ENCODE measurements at places on chromosomes 2 and 18.

DNA sequence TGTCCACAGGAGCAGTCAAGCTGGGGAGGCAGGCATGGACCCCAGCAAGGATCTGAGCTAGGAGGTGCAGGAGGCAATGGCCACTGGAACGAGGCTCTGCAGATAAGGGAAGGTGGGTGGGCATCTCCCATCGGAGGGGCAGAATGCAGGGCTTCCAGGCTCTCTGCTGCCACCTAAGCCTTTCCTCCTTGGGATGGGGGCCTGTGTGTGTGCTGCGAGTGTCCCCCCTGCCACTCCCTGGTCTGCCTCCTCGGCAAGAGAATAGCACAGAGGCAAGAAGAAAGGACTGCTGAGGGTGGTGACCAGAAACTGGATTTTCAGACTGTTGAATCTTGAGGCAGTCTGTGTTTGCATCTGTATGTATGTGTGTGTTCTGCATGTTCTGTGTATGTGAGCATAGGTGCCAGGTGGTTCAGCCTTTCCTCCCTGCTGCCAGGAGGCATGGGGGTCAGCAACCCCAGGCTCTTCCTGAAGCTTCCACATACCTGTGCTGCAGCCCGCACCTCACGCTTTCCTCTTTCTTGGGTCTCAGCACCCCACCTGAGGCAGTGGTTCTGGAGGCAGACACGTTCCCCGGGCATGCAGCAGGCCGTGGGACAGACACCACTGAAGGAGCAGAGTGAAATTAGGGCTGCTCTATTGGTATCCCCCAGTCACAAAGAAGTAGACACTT, 86.7 kb downstream of the EPAS1 start:
- DNase-seq = no peak

- no peak for DNase-seq
Observed at GRCh38 chr2:22499082-22499839, 885.7 kb upstream of the KLHL29 start.

GRCh38 chr2:111030260-111030891, 90.3 kb upstream of the BCL2L11 start:
- no peak for DNase-seq

DNA sequence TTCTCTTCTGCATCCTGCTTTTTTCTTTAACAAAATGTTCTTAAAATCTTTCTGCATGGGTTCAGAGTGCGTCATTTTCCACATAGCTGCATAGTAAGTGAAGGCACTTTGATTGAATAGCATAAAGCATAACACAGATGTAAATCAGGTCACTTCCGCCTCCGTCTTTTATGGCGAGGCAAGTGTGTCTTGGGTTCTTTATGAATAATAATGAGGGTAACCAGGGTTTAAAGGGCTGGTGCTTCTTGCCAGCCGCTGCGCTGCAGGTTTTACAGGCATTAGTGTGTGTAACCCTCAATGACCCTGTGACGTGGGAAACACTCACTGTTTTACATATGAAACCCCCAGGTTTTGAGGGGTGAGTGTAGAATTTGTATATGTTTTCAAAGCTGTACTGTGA, 164.2 kb downstream of the MYT1L start:
- DNase-seq = no peak

- DNase-seq = no peak
Observed at GRCh38 chr2:167767830-167768229, 479.6 kb downstream of the STK39 start.

DNA sequence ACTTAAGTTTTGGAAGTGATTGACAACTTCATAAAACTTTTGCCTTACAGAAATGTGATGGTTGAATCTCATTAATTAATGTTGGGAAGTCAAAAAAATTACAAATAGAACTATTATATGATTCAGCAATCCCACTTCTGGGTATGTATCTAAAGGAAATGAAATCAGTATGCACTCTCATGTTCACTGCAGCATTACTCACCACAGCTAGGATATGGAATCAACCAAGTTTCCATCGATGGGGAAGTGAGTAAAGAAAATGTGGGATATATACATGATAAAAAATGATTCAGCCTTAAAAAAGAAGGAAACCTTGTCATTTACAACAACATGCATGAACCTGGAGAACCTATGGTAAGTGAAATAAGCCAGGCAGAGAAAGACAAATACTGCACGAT, 112.4 kb upstream of the WDR75 start:
- no peak for DNase-seq

GRCh38 chr2:139196754-139197153, 416.6 kb upstream of the NXPH2 start:
- no peak for DNase-seq

- peak; percentile 50 for DNase-seq
Observed at GRCh38 chr2:26088038-26088643, 54.3 kb downstream of the RAB10 start.

DNA sequence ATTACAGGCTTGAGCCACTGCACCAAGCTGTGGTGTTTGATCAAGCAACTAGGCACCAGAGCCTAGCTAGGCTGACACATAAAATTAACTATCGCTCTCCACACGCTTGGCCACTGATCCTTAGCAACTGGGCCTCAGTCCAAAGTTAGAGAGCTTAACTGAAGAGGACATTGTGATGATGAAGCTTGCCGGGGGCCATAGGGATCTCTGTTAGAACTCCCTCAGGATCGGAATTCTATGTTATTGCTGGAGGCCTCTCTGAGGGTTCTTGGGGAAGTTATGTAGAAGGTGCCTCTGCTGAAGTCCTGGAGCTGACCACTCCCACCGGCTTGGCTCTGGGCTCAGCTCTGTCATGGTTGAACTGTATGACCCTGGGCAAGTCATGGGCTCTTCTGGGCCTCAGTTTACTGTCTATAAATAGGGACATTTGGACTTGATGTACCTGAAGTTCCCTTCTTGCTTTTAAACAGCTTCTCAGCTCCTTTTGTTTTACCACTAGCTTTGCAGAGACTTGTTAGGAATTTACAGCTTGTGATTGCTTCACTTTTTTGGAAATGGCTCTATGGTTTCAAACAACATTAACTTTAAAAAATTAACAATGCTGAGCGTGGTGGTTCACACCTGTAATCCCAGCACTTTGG, 44.1 kb downstream of the GATA6 start:
- no peak for DNase-seq

GRCh38 chr2:144500563-144500962, 19.4 kb downstream of the ZEB2 start:
- DNase-seq = no peak

- no peak for DNase-seq
Observed at GRCh38 chr2:173972165-173972564, 7.0 kb upstream of the SP3 start.

DNA sequence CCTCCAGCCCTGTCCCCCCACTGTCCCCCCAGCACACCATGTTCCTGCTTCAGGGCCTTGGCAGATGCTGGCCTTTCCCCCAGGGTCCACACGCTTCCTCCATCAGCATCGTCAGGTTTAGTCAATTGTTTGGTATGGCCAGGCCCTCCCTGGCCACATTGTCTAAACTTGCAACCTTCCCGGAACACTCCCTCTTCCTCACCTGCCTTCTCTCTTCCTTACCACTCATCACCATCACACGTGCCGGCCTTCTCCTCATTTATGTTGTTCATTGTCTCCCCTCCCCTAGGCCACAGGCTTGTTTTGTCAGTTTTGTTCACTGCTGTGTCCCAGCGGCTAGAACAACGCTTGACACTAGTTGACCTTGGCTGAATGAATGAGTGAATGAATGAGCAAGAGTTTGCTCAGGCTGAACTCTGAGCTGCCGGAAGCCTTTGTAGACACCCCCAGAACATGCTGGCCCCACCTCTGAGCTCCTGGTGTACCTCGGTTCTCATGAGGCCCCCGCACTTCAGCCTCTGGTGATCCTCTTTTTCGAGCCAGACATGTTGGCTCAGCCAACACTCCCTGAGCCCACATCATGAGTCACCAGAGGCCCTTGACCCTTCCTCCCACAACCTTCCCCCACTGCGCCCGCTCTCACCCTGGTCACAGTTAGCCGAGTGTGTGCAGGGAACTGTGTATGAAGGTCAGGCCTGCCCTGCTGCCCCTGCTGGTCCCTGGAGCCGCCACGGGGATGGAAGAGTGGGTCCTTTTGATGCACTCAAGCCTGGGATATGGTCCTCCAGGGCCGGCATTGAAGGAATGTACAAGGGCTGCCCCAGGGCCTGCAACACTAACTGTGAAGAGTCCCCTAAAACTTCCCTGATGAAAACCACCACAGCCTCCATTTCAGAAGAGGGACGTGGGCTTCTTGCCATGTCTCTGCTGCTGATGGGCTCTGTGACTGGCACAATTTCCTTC, 57.5 kb downstream of the HS1BP3 start:
- DNase-seq = no peak

- no peak for DNase-seq
Observed at GRCh38 chr2:111657351-111657975, 226.5 kb downstream of the ANAPC1 start.

DNA sequence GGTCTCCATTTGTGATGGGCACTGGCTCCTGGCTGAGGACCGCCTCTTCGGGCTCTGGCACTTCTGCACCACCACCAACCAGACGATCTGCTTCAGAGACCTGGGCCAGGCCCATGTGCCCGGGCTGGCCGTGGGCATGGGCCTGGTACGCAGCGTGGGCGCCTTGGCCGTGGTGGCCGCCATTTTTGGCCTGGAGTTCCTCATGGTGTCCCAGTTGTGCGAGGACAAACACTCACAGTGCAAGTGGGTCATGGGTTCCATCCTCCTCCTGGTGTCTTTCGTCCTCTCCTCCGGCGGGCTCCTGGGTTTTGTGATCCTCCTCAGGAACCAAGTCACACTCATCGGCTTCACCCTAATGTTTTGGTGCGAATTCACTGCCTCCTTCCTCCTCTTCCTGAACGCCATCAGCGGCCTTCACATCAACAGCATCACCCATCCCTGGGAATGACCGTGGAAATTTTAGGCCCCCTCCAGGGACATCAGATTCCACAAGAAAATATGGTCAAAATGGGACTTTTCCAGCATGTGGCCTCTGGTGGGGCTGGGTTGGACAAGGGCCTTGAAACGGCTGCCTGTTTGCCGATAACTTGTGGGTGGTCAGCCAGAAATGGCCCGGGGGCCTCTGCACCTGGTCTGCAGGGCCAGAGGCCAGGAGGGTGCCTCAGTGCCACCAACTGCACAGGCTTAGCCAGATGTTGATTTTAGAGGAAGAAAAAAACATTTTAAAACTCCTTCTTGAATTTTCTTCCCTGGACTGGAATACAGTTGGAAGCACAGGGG, 5.5 kb downstream of the TMEM37 start:
- DNase-seq = peak; percentile 20

DNA sequence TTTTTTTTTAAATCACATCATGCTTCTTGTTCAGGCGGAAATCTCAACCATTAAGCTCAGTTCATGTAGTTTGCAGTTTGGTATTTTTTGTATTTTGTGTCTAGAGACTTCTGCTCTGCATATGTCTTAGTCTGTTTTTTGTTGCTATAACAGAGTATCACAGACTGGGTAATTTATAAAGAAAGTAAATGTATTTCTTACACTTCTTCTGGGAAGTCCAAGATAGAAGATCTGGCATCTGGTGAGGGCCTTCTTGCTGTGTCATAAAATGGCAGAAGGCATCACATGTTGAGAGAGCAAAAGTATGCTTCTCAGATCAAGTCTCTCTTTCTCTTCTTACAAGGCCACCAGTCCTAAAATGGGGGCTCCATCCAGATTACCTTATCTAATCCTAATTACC, 208.2 kb downstream of the CTNNA2 start:
- no peak for DNase-seq

DNA sequence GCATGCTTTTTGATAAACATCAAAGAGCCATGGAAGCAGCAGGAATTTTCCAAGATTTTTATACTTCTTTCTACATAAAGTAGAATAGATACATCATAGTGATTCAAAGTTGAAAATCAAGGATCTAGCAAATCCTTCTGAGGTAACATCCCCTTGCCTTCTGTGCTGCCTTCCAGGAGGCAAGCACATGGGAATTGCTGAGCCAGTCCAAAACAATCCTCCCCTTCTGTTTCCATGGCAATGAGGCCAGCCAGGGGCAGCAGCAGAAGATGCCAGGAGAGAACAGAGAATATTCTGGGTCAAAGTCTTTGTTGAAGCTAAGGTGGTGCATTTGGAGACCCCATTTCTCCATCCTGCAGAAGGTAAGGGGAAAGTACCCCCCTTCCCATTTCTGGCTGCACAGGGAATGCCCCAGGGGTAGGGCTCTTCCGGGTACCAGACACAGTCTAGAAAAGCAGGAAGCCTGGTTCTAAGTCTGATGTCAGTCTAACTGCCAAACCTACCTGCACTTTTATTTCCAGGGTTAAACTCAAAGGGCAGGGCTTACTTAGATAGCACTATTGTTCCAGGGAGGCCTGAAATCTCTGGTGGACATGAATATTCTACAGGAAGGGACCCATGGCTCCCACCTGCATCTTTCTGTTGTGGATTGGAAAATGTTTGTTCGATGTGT, 22.1 kb downstream of the CENPA start:
- DNase-seq = no peak

DNA sequence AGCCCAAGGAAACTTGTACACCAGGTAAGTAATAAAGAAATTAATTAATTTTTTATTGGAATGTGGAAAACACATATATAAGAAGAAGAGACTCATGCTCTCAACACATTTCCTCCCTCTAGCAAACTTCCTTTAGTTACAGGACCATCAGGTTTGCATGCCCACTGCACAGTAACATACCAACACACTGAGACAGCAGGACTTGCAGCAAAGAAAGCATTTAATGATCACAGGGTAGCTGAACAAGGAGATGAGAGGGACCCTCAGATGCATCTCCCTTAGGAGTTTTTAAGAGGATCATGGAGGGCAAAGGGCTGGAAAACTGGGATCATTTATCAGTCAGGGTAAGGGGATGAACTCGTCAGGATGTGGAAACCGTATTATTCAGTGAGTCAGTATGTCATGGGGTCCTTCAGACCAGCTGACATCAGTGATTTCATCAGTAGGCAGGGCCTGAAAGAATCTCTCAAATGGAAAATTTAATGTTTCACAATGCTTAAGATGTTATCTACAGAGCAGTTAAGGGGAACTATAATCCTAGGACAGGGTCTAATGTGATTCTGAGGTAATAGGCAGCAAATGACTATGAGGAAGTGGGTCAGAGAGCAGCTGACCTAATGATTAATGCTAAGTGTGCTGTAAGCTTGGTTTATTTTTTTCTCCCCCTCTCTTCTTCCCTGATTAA, 193.8 kb upstream of the RND3 start:
- no peak for DNase-seq

DNA sequence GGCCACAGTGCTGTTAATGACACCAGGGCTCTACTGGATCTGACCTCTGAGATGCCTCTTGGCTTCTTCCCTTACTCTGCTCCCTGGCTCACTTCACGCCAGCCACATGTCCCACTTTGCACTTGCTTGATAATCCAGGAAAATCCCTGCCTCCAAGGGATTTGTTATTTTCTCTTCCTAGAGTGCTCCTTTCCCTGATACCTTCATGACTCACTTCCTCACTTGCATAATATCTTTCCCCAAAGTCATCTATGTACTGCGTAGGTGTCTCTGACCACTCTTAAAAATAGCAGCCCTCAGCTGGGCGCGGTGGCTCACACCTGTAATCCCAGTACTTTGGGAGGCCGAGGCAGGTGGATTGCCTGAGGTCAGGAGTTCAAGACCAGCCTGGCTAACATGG, 572.3 kb downstream of the PLCL1 start:
- no peak for DNase-seq

GRCh38 chr2:159998243-159998642, 64.2 kb downstream of the PLA2R1 start:
- no peak for DNase-seq

Data from GM13976 (cell line).